ENCODE measurements at places on chromosomes 13 and 19. TPM values are rescaled to one million over a fixed set of nuclear protein-coding genes. Genes with fewer than 3 reads are reported as not detected.

- peak; percentile 51 for DNase-seq
Measured at GRCh38 chr19:12647490-12648071, 19.0 kb downstream of the MAN2B1 start.

GRCh38 chr13:108306860-108307259 lies 37.3 kb downstream of the TNFSF13B start:
- DNase-seq = no peak

DNA sequence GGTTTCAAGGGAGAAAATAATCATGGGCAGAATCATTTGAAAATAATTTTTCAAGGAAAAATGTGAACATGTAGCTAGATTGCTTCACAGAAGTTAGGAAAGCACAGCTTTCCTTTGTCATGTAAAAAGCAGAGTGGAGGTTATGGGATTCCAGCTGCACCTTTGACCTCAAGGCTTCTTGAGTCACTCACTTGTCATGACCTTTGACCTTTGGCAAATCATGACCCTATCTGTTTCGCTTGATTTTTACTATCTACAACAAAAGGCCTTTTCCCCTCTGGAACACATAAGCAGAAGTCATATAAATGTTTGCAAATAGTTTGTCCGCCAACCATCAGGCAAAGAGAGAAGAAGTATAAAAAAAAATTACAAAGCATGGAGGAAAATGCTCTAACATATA lies 210.7 kb upstream of the MIR17HG start:
- no peak for DNase-seq

Gene GNG7
- 1.3 TPM for total RNA-seq

GRCh38 chr19:33400856-33401682 lies 27.6 kb downstream of the CEBPG start:
- DNase-seq = no peak

Gene POU2F2
- 0.56 TPM for total RNA-seq

Gene CCDC194
- total RNA-seq = not detected

DNA sequence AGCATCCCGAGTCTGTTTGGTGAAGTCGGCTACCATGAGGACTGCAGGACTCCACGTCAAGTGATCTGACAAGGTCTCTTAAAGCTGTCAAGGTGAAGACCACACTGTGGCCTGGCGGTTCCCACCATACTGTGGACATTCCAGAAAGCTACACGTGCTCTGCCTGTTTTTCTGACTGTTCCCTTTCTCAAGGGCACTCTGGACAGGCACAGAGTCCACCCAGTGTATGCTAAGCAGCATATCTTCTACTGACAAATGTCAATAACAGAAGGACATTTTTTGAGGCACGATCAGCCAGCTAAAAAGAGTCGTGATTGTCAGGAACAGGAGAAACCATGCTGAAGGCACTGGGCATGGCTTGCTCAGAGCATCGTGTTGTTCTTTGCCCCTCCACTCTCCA lies 12.8 kb upstream of the WASF3 start:
- DNase-seq = no peak

- DNase-seq = no peak
Measured at GRCh38 chr13:34667286-34668218, 274.5 kb upstream of the NBEA start.

Gene CD177
- 2.7 TPM for total RNA-seq

- no peak for DNase-seq
Measured at GRCh38 chr19:19402656-19403372, 2.7 kb upstream of the GATAD2A start.

DNA sequence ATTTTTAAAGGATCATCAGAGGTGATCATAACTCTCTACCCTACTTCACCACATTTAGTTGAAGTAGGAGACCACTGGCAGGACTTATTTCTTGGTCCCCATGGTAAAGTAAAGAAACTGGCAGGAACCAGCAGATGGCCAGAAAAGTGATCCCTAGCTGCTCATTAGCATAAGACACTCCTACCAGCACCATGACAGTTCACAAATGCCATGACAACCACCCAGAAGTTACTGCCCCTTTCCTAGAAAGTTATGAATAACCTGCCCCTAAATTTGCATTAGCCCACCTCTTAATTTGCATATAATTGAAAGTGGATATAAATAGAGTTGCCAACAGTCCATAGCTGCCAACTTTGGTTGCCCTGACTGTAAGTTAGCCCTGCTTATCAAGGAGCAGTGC lies 18.4 kb upstream of the RUBCNL start:
- DNase-seq = no peak

GRCh38 chr19:18780631-18781030 lies 10.5 kb downstream of the COMP start:
- DNase-seq = no peak

Gene PRSS57
- total RNA-seq = not detected

DNA sequence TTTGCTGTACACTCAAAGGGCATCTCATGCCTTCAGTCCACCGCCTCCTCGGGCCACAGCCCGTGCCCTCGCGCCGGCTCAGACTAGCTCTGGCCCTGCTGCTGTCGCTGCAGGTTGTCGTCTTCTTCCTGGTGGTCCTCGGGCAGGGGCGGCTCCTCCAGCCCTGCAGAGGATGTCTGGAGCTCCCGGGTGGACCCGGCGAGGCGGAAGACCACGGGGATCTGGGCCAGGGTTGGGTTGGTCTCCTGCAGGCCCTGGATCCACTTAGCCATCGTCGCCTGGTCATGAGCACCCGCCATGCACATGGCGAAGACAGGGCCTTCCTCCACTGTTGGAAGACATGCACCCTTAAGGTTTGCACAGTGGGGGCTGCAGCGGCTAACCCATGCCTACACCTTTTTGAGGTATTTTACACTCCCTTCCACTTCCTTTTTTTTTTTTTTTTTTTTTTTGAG lies 489 bp upstream of the ZNF653 start:
- DNase-seq = no peak

- no peak for DNase-seq
Measured at GRCh38 chr13:76799696-76800095, 86.5 kb downstream of the KCTD12 start.

GRCh38 chr13:111322001-111322915 lies 1.8 kb downstream of the TEX29 start:
- no peak for DNase-seq

DNA sequence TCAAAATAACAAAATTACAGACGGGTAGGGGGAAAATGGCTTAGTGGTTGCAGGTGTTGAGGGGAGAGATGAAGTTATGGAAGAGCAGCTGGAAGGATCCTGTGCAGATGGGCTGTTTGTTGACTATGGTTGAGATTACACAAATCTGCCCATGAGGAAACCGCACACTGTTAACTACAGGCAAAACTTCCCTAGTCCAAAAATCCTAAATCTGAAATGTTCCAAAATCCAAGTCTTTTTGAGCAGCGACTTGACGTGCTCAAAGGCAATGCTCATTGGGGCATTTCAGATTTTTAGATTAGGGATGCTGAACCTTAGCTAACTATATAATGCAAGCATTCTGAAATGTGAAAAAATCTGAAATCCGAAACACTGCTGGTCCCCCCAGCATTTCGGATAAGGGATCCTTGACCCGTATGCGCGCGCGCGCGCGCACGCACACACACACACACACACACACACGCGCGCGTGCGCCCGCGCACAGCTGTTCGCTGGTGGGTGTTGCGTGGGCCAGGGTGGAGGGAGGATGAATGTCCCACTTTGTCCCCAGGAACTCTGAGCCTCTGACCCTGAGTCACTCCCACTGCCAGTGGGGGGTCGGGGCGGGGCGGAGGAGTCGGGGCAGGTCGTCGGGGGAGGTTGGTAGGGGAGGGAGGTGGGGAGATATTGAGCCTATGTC lies 6.8 kb downstream of the F2RL3 start:
- no peak for DNase-seq

- no peak for DNase-seq
Measured at GRCh38 chr19:22622901-22623840, 11.0 kb upstream of the ZNF492 start.

DNA sequence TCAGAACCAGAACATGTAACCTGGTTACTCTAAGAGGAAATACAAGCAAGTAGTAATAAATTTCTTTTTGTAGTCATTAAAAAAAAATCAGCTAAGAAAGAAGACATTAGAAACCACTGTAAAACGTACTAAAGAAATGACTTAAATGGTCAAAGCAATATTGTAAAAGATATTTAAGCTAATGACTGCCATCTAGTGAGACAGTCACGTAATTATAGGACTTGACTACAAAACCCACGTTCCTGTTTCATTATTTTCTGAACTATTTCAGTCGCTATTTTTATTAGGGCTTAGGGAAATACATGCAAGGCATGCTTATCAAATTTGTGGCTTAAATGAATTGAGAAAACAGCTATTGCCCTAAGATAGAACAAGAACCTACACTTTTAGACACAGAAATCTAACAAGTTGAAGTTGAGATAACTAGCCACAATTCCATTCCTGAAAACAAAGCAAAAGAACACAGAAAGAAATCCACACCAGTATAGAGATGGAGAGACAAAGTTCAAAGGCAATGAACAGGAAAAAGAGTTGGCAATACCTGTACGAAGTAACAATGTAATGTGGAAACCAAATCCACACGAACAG lies 17.9 kb downstream of the ALG5 start:
- no peak for DNase-seq

- DNase-seq = no peak
Measured at GRCh38 chr19:55623561-55623960, 805 bp downstream of the ZNF784 start.

Gene ZNF486
- total RNA-seq = 6.1 TPM

Gene CGB3
- not detected for total RNA-seq

Gene FPR1
- 77.5 TPM for total RNA-seq

- no peak for DNase-seq
Measured at GRCh38 chr13:106700439-106700838, 132.5 kb upstream of the ARGLU1 start.
